ENCODE measurements at places on chromosomes 5 and 9. TPM values are rescaled to one million over a fixed set of nuclear protein-coding genes. Genes with fewer than 3 reads are reported as not detected.

The ARRDC1 gene
- 32.6 TPM for total RNA-seq

The IL13 gene
- not detected for total RNA-seq

The ENHO gene
- not detected for total RNA-seq

The BOD1 gene
- total RNA-seq = 119 TPM

The ECSCR gene
- total RNA-seq = not detected

The PCDHGA1 gene
- 0.72 TPM for total RNA-seq

The CTSL gene
- 1,987 TPM for total RNA-seq

The SPINK7 gene
- total RNA-seq = not detected

The GABRA6 gene
- not detected for total RNA-seq

The MYMK gene
- total RNA-seq = not detected

The ARID3C gene
- not detected for total RNA-seq

The ZNF474 gene
- not detected for total RNA-seq

The RNF183 gene
- total RNA-seq = not detected
